ENCODE measurements at places on chromosomes 16 and 17.

GRCh38 chr16:69607674-69608073 lies 41.9 kb downstream of the NFAT5 start:
- DNase-seq, result no peak

GRCh38 chr16:69107316-69107962 lies 2.0 kb downstream of the HAS3 start:
- no peak for DNase-seq

DNA sequence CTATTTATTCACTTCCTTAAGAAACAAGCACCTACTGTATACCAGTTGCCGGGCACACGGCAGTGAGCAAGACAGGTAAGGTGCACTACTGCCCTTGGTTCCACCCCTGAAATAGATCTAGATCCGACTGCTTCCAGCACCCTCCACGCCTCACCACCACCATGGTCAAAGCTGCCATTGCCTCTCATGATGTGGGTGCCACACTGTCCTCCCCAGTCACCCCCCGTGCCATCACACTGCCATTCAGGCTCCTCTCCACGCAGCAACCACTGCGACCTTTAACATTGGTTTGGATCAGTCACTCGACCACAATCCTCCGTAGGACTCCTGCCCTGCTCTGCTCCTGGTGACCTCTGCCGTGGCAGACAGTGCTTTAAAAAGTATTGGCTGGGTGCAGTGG lies 226.8 kb downstream of the CPPED1 start:
- no peak for DNase-seq

DNA sequence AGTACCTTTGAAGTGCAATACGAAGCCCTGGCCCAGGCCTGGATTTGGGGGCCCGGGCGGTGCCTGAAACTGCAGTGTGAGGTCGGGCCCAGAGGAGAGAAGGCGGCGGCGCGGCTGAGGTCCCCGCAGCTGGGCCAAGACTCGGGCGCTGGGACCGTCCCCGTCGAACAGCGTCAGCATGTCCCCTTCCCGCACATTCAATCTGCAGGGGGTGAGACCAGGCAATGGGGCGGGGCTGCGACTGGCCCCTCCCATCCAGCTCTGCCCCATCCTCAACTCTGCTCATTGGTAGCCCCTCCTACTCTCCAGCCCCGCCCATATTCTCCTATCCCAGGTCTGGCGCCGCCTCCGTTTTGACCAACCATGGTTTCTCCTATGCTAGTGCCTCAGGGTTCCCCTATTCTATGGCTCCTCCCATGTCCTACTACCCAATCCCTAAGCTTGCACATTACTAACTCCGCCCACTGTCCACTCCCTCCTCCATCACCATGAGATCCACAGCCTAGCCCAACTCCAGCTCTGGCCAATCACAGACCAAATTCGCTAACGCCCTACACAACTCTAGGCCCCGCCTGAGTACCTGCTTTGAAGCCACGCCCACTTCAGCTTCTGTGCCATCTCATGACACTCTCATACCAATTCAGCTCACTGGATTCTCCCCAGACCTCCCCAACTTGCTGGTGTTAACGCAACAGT lies 14.4 kb upstream of the CDIPT start:
- DNase-seq, result no peak

DNA sequence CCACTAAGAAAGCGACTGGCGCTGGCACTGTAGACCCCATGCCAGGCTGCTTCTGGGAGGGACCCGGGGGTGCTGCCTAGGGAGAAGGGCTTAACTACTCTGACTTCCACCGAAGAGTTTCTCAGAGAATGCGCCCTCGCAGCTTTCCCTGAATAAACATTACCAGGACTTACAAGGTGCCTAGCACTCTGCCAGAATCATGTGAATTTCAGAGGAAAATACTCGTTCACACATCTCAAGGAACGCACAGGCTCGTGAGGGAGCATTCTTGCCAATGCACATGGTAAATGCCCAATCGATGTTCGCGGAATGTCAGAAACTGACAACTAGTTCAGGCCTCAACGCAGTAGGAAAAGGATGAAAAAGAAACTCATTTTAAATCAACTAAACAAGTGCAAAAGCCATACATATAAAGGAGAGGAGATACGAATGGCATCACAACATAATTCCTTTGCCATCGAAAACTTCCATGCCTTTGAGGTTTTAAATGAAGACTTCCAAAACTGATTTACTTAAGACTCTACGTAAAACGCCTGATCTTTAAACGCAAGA lies 999 bp downstream of the CMC2 start:
- no peak for DNase-seq

Data from HS-5 (cell line).